ENCODE measurements at places on chromosomes 3 and 15.

GRCh38 chr3:109548192-109548938 lies 211.0 kb upstream of the DPPA4 start:
- DNase-seq: peak; percentile 3

DNA sequence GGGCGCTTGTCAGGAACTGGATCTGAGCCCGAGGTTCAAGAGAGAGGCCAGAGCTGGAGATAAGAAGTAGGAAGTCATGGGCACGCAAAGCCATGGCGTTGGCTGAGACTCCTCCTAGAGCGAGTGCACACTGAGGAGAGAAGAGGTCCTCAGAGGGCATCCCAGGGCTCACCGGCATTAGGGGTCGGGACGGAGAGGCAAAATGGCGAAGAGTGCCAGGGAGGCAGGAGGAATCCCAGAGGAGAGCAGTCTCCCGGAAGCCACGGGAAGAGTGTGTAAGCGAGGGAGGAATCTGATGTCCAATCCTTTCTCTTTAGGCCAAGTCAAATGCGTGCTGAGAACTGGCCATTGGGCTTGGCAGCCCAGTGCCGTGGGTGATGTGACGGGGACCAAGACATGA lies 24.0 kb downstream of the EFCC1 start:
- DNase-seq: no peak

DNA sequence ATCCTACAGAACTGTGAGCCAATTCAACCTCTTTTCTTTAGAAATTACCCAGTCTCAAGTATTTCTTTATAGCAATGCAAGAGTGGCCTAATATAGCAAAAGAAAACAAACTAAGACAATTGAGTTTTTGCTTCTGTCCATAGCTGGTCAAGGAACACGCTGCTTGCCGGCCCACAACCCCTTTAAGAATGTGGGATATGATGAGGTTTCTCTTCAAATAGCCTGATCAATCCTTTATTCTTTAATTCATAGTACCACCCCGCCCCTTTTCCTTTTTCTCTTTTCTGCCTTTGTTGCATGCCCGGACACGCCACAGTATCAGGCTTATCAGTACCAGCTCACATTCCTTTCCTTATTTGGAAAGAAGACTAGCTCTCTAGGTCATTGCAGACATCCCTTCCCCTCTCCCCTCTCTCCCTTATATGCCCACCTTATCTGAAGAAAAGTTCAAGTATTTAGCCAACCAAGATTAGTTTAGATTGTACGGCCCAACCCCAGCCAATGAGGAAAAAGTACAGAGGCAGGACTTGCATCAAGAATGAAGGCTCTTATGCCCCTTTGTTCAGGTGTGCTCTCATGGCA lies 404.5 kb downstream of the OCA2 start:
- DNase-seq: no peak

DNA sequence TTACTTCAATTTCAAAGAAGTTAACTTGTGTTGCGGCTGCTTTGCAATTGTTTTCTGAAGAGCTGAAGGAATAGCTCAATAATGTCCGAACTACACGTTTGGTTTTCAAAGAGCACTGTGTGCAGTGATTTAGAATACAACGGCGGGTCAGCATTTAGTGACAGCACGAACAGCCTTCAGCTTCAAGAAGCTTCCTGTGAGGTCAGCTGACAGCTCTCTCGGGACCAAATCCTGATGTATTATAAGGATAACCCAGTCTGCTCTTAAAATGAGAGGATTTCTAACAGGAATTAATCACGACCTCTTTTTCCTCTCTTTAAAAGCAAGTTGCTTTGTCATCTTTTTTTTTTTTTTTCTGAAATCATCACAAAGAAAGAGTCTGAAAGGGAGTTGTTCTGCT lies 97.9 kb upstream of the UNC13C start:
- DNase-seq: peak; percentile 42

Data from eye (tissue), 1 donor.